ENCODE measurements at places on chromosomes 4 and X.

- DNase-seq = no peak
Observed at GRCh38 chrX:39633293-39633692, 464.5 kb downstream of the BCOR start.

DNA sequence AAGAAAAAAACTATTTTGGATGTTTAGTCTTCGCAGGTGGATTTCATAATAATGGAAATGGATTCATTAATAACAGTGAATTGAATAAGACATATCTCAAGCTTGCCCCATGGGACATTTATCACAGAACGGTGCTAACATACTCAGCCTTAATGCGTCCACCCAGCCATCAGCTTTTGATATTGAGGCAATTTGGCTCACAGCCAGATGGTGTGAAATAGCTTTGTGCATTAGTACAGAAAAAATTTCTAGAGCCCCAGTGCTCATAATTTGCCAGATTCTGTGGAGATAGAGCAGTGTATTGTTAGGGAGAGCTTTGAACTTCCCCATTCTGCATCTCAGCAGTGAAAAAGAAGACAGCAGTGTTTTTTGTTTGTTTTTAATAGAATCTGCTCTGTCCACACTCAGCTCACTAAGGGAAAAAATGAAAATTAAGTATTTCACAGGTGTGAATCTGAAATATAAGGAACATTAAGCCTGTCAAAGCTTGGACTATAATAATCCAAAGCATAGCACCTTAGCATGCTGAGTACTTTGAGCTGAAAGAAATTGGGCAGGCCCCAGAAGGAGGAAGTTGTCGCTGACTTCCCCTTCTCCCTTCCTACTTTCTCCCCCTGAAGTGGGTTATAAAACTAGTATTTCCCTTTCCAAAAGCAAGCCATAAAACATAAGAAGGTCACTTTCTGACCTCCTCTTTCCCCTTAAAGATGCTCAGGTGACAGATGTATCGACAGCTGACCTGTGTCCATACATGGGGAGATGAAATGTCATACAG lies 295.8 kb downstream of the MAGEB5 start:
- DNase-seq = no peak

DNA sequence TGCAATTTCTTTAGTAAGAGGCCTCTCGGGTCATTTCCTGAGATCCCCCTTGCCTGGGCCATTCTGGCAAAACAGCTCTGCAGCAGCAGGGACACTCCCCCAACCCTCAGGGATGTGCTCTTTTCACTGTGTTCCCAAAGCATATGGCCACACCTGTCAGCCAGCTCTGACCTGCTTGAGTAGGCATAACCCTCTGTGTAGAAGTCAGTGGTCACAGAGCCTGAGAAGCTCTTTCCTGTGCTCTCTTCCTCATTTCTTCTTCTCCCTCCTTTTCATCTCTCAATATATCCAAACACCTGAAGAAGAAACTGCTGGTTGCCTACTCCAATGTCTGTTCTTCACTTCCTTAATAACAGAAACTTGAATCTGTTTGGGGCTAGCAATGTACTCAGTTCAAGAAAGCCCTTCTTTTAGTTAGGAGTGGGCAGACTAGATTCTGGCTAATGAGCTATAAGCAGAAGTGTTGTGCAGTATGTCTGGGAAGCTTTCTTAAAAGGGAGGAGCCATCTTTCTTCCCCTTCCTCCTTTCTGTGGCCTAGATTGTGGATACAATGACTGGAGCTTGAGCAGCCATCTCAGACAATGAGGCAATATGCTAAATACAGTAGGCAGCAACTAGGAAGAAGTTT lies 73.3 kb downstream of the PRPS1 start:
- DNase-seq = no peak

DNA sequence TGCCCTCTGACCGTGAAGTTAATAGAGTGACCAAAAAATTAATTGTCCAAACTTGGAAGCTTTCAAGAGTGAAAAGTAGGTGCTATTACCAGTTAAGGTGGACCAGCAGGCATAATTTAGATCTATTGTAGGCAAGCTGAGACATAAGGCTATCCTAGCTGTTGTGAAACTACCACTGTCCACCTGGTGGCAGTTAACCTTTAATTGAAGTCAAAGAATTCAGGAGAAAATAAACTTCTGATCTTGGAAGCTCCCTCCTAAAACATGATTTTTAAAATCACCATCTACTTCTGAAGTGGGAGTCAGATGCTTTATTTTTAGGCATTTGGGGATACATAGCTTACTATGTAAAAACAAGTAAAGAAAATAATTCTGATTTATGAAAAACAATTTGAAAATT lies 636.3 kb upstream of the HTR2C start:
- DNase-seq = no peak

GRCh38 chr4:38958453-38959190 lies 73.6 kb downstream of the TMEM156 start:
- DNase-seq = no peak

- DNase-seq = no peak
Observed at GRCh38 chr4:159722052-159722451, 619.2 kb downstream of the RAPGEF2 start.

DNA sequence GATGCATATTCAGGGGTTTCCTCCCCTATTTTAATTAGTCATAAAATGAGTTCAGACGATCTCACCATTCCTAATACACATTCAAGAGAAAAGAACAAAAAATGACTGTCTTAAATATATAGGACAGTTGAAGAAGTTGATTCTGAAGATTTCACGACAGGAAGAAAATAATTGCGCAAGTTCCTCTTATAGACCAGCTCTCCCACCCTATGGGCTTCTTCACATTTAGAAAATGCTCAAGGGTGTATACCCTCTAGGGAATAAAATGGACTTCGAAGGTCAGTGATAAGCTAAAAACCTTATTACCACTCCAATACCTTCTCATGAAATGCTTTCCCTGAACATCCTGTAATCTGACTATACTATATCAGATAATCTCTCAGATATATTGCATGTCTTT lies 149.2 kb upstream of the TEX13C start:
- no peak for DNase-seq

DNA sequence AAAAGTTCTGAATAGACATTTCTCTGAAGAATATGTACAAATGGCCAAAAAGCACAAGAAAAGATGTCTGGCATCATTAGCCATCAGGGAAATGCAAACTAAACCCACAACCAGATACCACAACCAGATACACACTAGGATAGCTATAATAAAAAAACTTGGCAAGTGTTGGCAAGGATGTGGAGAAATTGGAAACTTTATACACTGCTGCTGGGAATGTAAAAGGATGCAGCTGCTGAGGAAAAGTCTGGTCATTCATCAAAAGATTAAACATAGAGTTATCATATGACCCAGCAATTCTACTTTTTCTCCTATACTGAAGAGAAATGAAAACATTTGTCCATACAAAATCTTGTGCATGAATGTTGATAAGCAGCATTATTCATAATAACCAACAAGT lies 92.3 kb downstream of the UCHL1 start:
- no peak for DNase-seq
